Stimulated activated CD4-positive, alpha-beta T cell treated with anti-CD3 and anti-CD28 coated beads, Interleukin-1b, Interleukin-23, amount 100 ng/mL, for 48 hours (primary cell): ENCODE measurements at places on chromosomes 3 and 15.

DNA sequence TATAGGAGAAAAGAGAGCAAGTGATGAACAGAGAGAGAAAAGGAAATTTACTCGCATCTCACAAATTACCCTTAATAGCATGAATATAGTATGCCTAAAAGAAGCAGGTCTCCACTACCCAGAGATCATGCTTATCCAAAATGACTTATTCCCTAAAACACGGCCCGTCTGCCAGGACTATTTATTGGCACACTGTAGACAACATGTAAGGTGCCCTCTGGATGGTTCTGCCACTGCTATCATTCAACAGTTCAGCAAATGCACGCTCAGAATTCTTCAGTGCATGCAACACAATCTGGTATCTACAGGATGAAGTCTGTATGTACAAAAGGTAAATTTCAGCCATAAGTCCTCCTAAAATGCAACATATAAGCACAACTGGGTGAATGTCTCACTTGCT is 465.8 kb downstream of the SHQ1 start:
- DNase-seq: no peak

- no peak for DNase-seq
Measured at GRCh38 chr3:18745472-18745871, 320.3 kb upstream of the SATB1 start.

DNA sequence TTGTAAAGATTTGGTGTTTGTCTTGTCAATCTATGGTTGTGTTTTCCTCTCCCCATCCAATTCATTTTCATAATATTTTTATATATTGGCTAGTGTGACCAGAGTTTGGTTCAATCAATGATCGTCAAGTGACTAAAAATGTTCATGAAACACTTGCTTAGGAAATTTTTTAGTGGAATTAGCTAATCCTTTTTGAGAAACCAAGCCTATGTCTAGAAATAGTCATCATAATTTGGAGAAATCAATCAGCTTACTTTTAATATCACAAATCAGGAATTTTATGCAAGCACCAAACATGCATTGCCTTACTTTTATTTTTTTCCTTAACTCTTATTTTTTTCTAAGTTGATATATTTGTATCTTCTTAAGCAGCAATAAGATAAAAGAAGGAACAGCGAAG is 403.1 kb upstream of the TBL1XR1 start:
- no peak for DNase-seq

GRCh38 chr3:189372243-189372642 is 200.5 kb downstream of the TPRG1 start:
- no peak for DNase-seq

DNA sequence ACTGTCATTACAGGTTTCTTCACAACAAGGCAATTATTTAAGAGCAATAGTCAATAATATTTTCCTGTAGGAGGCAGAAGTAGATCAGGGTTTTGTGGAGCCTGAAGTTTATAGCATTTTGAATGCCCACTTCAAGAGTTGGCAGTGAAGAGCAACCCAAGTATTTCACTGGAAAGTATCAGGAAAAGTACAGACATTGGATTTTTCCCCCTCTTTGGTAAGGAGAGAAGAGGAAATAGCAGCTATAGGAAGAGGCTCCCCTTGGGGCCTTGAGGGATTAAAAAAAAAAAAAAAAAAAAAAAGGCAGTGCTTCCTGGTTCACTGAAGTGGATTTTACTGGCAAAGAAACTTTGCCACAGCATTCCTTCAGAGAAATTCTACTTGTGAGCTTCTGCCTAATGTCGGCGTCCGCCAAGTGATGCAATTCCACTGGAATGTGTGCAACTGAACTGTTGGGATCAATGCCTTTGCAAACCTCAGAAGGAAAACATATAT is 5.7 kb upstream of the CNTN6 start:
- no peak for DNase-seq

- no peak for DNase-seq
Measured at GRCh38 chr3:149375501-149376196, 1.8 kb downstream of the TM4SF1 start.

DNA sequence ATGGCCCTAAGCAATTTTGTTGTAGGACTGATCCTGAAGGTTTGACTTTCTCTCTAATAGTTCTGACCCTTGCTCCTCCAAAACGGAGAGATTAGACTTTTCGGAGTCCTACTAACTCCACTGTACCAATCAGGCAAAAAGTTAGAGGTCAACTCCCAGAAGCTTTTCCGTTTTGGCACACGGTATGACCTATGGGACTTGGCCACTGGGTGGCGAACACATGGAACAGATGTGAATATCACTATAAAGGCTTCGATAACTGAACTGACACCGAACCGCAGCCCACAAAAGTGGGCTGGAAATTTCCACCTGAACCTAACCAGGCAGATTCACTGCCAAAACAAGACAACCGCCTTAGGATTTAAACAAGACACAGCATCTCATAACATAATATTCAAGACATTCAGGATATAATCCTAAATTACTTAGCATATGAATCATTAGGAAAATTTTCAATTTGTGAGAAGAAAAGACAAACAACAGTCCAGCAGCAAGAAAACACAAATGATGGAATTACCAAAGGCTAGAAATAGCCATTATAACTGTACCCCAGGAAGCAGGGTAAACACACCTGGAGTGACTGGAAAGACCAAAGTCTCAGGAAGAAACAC is 12.2 kb upstream of the TM2D3 start:
- DNase-seq: no peak

DNA sequence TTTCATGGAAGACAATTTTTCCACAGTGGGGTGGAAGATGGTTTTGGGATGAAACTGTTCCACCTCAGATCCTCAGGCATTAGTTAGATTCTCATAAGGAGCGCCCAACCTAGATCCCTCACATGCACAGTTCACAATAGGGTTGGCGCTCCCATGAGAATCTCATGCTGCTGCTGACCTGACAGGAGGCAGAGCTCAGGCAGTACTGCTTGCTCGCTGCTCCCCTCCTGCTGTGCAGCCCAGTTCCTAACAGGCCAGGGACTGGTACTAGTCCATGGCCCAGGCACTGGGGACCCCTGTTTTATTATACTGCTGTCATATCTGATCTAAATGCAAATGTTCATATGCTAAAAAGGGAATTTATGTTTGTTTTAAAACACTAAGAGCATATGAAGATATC is 9.8 kb upstream of the GRK7 start:
- no peak for DNase-seq

GRCh38 chr15:68421798-68422402 is 10.1 kb downstream of the ITGA11 start:
- DNase-seq: no peak

DNA sequence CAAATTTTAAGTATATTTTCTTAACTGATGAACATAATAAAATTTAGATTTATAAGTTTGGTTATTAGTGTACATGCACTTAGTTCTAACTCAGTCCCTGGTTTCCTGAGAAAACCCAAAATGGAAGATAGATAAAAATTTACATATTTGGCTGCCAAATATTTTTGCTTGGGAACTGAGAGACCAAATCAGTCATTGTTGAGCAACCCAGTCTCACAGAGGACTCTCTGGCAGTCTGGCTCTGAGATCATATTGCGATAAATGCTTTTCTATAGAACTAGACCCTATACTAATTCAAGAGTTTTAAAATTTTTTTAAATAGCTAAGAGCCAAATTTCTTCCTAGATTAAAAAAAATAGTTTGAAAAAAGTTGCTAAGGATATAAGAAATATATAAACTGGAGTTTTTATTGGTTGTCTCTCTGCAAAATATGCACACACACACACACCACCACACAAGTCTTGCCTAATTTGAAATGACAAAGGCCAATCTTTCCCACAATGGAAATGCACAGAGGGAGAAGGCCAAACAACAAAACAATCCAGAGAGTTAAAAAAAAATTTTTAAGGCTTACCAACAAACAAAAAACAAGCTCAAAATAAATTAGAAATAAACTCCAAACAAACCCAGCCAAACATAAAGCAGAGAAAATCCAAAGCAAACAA is 259.5 kb downstream of the MECOM start:
- DNase-seq: no peak

DNA sequence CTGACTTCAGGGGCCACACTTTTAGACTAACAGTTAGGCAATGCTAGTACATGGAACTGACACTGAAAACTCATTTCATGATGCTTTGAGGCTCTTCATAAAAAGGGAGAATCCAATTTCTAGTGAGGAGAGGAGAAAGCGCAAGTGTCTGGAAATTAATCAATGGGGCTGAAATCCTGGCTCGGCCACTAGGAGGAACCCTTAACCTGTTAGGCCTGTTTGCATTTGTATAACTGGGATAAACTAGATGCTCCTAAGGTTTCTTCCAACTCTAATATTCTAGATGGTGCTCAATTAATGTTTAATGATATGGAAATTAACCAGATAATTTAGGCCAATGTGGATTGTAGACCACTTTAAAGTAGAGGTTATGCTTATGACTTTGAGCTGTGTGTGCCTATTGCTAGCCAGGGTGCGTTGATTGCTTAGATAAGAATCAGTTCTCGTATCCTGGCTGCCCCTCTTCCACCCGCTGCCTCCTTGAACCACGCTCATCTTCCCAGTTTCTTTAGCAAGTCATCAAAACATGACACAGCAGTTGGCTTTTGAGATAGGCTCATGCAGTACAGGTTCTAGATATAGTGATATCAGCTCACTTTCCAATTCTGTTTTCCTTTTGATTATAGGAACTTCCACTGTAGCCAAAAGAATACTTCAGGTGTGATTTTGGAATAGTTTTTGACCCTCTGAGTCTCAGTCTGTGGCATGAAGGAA is 16.8 kb upstream of the CRBN start:
- DNase-seq: no peak

- DNase-seq: no peak
Measured at GRCh38 chr3:171436380-171436779, 23.8 kb downstream of the TNIK start.
